ENCODE measurements at places on chromosomes 13 and 19.

DNA sequence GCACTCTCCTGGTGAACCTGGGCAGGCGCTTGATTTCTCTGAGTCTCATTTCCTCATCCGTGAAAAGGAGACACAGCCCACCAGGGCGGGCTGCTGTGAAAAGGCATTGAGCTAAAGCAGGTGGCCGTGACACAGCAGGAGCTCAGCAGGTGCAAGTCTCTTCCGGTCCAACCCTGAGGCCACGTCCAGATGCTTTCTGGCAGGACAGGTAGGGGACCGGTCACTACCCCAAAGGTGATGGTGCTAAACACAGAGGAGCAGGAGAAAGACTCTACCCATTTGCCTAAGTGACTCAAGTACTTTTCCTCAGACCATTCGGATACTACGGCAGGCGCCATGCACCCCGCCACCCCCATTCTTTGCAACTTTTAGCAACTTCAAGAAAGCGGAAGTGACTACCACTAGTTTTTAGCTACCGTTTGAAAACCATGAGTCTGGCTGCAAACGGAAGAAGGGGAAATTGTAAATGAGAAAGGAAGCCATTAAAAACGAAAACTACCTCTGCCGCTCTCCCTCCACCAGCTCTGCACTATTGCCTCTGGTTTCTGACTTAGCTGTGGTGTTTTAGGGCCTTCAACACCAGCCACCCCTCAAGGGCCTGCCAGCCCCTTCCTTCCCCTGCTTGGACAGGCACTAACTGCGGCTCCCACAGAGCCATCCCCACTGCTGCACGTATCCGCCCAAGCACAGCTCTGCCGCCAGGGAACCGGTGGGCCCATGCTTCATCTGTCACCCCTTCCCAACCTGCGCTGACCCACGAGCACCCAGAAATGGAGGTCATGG lies 4.8 kb downstream of the PPP6R1 start:
- peak; percentile 17 for DNase-seq

- DNase-seq, result no peak
These were observed 961 bp upstream of the VSIG10L start for GRCh38 chr19:51342631-51343569.

DNA sequence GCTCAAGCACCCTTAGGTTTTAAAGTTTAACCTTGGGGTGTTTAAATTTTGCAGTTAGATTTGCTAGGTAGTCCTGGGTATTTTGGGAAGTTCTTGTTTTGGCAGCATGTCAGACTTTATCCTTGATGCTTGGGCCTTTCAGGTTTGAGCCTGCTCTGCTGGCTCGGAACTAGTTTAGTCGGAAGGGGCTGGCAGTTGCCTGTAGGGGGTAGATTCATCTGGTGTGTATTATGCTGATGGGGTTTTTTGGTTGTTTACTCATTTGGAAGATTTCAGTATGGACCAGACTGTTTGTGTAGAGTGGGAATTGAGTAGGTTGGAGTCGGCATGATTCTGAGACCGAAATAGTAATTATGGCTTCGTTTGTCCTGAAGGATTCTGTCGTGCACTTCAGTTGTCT lies 15.1 kb downstream of the ILF3 start:
- DNase-seq, result no peak

DNA sequence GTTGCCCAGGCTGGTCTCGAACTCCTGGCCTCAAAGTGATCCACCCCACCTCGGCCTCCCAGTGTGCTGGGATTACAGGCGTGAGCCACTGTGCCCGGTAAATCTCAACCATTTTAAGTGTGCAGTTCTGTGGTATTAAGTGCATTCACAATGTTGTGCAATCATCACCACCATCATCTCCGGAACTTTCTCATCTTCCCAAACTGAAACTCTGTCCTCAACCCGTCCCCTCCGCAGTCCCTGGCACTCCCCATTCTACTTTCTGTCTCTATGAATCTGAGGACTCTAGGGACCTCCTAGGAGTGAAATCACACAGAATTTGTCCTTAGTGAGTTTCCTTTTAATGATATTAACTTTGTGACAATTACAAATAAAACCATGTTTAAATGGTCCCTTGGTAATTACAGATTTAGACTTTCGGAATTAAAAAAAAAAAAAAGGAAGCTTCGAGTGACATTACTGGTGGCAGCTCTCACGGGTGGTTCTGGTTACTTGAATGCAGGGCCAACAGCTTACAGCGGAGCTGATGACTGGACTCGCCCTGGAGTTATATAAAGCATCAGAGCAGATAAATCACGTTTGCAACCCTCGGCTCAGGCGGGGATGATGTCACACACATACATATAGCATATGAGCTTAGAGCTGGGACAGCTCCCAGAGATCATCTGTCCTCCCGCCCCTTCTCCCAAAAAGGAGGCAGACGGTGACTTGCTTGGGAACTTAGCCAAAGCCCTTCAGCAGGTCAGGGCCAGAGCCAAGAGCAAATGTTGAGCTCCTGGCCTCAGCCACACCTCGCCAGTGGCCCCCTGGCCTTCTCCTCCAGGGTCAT lies 89.8 kb downstream of the ZNF557 start:
- no peak for DNase-seq

- DNase-seq, result no peak
These were observed 11.7 kb upstream of the SPACA6 start for GRCh38 chr19:51681286-51681941.
